ENCODE measurements at places on chromosomes 5 and 9. TPM values are rescaled to one million over a fixed set of nuclear protein-coding genes. Genes with fewer than 3 reads are reported as not detected.

The PCDHB11 gene
- total RNA-seq = 4.2 TPM

The ZNF454 gene
- 4.2 TPM for total RNA-seq

The MEGF10 gene
- 77.8 TPM for total RNA-seq

The ORM2 gene
- total RNA-seq = not detected

The TERT gene
- not detected for total RNA-seq

The CDH9 gene
- not detected for total RNA-seq

The FBP2 gene
- 72.5 TPM for total RNA-seq

The LYRM7 gene
- 13.6 TPM for total RNA-seq

The AJM1 gene
- 0.52 TPM for total RNA-seq

The TLR4 gene
- 8.9 TPM for total RNA-seq

The LCN15 gene
- total RNA-seq = not detected

The CCDC183 gene
- total RNA-seq = 1.0 TPM

The FAM151B gene
- 7.8 TPM for total RNA-seq

The GARIN3 gene
- not detected for total RNA-seq

Data from skeletal muscle tissue (tissue), 5 donors.